CD4-positive, alpha-beta T cell treated with Interleukin-15 for 4 hours (primary cell): ENCODE measurements at places on chromosomes 2 and 18.

DNA sequence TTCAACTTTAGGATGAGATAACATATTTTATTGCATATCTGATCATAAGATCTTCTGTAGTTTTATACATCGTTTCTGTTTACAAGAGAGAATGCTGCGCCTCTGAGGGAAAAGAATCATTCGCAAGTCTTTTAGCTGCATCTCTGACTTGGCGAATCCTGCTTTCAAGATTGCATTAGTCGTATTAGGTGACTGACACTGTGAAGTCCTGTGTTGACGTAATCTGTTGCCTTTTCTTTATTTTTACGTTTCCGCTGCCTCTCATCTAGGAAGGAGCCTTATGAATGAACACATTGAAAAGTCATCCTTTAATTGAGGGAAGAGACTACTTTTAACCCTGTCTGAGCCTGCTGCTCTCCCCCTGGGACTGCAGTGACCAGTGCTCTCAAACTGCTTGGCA lies 101.5 kb downstream of the LDLRAD4 start:
- DNase-seq: no peak

GRCh38 chr2:167637741-167638140 lies 609.7 kb downstream of the STK39 start:
- DNase-seq: no peak

- no peak for DNase-seq
These were observed 38.5 kb downstream of the SFT2D3 start for GRCh38 chr2:127739800-127740199.

DNA sequence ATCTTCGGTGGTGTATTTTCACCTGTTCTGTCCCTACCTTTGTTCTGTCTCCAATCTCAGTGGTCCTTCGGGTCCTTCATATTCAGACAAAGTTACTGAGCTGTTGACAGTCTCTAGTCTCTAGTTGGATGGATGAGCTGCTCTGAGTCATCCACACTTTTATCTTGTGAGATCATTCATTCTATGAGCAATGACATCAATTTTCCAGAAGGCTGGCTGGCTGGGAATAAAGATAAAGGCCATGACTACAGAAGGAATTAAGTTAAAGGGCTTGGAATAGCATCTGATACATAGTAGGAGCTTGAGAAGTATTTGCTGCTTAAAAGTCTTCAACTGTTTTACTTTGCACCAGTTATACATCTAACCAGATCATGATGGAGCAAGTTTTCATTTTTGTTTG lies 43.1 kb upstream of the SLC39A10 start:
- DNase-seq: no peak

DNA sequence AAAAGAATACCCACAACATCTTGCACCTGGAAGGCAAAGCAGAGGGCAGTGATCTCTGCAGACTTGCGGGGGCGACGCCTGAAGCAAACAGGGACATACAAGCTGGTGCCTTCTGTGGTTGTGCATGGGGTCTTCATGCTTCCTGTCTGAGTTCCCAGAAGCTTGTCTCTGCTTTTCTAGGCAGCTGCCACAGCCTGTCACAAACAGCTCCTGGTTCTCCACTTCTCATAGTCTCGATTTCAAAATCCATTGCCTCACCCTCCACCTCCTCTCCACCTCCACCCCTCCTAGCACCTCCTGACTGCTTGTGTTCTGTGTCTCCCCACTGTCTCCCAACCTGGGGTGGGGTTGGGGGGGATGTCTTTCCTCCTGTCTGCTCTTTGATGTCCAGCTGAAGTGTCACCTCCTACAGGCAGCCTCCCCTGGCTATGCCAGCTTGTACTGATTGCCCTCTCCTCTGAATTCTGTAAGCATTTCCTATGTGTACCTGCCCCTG lies 1.7 kb upstream of the PROC start:
- no peak for DNase-seq

- DNase-seq: no peak
These were observed 323.0 kb upstream of the NT5C1B start for GRCh38 chr2:18912225-18912888.

DNA sequence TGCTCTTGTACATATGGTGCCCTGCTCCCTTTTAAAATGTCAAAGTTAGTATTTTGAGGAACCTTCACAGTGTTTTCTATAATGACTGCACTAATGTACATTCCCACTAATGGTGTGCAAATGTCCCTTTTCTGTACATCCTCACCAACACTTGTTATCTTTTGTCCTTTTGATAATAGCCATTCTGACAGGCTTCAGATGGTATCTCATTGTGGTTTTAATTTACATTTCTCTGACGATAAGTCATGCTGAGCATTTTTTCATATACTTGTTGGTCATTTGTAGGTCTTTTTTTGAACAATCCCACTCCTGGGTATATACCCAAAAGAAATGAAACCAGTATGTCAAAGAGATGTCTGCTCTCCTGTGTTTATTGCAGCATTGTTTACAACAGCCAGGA lies 268.3 kb downstream of the FBXO15 start:
- DNase-seq: no peak

DNA sequence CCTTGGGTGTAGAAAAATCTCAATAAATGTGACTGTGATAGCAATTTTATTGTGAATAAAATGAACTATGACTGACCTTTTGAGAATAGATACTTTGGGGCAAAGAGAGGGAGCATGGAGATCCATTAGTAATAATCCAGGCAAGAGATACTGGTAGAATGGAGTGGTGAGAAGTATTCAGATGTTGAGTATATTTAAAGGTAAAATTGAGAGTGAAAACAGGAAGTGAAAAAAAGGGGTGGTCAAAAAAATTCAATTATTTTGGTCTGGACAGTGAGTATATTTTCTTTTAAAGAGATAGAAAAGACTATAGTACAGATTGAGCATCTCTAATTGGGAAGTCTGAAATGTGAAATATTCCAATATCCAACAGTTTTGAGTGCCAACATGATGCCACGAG lies 1515.6 kb upstream of the NXPH2 start:
- DNase-seq: no peak

DNA sequence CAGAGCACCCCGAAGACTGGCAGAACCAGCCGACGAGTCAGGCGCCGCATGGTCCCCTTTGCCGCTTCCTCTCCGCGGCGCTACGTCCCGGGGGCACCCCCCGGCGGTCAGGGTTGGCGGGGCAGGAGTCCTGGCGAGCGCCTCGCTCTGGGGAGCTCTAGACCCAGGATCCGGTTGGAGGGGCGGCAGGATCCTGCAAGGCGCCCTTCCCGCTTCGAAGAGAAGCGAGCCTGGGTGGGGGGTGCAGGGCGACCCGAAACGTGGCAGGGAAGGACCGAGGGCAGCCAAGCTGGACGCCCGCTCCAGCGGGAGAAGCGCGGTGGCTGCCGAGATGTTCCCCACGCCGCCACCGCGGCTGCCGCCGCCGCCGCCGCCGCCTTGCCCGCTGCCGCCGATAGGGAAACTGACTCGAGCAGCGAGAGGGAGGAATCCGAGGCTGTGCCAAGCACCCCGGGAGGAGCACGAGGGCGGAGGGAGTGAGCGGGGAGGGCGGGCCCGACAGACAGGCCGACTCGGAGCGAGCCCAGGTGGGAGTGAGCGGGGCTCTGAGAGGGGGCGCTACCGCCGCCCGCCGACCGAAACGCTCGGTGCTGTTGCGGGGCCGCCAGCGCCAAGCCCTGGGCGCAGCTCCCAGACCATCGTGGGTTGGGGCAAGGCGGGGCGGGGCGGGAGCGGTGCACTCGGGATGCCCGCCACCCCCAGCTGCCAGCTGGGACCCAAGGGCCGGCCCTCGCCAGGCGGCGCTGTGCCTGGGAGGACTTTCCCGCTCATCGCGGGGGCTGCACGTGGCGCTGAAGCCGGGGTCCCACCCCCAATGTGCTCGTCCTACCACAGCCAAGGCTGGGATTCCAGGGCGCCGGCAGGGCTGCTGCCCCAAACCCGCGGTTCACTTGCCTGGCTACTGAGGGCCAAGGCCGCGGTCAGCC lies at the start of gene GALNT14:
Gene GALNT14 (minus strand): TSS at position 404 of the 926 bp plus-strand sequence. CDS start 354 bp downstream, at position 50.
- no peak for DNase-seq

DNA sequence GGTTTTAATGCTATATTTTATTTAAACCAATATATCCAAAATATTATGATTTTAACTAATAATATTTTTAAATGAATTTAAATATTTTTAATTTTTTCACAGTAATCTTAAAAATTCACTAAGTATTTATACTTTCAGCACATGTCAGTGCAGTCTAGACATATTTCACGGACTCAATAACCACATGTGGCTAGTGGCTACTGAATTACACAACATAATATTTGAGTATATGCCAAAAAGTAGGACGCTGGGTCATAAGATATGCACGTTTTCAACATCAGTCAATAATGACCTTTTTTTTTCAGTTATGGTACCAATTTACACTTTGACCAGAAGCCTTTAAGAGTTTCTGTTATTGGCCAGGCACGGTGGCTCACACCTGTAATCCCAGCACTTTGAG lies 117.7 kb downstream of the GFPT1 start:
- DNase-seq: no peak
